ENCODE measurements at places on chromosomes 7 and 10.

DNA sequence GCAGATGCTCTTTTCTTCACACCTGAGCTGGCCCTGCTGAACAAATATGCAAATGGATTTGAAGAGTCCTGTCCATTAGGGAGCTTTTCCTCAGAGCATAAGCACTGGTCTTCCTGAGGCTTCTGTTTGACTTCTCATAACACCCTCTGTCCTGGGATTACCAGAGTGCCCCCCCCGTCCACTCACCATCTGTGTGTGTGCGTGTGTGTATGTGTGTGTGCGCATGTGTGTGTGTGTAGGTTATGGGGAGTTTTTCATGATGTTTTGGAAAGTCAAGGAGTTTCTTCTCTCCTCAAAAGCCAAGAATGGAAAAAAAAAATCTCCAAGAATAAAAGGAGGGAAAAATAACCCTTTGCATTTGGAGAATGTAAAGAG lies 57.7 kb upstream of the COMTD1 start:
- DNase-seq, result no peak

- no peak for DNase-seq
Measured at GRCh38 chr7:43396187-43396740, 186.6 kb upstream of the STK17A start.

GRCh38 chr7:23373151-23374004 lies 74.2 kb downstream of the MALSU1 start:
- DNase-seq, result no peak

DNA sequence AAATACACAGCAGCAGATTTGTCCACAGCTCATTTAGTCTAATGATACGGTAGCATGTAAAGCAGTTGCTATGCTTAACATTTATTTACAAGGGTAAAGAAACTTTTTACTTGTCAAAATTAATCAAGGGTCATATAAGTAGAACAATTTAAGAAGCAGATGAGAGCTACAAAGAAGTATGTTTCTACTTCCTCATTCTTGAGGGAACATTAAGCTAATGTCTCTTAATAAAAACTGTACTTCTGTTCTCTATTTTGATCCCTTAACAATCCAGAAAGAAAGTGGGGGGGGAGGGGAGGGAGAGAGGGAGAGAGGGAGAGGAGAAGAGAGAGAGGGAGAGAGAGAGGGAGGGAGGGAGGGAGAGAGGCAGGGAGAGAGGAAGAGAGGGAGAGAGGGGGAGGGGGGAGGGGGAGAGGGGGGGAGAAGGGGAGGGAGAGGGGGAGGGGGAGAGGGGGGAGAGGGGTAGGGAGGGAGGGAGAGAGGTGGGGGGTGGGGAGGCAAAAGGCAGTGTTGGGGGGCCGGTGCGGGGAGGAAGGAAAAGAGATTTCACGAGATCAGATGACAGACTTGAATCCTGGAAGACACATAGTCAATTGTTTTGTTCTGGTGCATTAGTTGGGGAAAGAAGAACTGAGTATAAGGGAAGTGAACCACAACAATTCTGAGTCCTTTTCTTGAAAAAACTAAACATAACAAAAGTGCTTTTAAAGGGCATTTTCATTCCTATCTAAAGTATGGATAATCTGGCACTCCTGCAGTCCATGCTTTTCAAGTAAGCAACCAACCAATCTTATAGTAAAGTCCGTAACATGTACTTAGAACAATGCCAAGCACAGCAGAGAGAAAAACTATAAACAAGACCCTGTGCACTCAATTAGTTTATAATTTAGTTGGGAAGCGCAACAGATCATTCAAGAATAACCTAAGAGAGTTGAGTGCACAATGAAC lies 128.0 kb downstream of the USP6NL start:
- DNase-seq, result no peak

DNA sequence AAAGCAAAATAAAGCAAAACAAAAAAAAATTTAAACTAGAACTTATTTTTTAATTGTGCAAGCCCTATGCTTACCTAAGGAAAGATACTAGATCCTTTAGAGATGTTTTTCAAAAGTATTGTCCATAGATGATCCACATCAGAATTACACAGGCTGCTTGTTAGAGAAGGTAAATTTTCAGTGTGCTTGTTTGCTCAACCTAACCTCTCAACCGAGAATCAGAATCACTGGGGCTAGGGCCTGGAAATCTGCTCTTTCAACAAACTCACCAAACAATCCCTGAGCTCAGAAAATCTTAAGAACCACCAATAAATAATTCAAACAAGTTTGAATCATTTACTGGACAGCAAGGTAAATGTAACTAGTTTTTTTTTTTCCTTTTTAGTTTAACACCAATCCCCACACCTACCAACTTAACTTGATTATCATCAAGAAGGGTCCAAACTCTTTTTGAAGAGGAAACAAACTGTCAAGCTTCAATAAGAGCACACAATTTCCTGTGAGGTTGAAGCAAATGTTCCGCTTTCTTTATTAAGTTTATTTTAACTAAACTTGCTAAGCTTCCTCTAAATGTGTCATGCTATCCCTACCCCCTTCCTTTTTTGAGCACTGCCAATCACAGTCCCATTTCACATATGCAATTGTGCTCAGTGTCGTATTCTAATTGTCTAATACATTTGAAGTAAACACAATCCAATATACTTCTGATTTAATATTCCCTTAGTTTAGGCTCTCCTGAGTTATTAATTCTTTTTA lies 7.4 kb upstream of the TSPAN33 start:
- DNase-seq, result no peak

GRCh38 chr7:135236727-135237126 lies 3.1 kb downstream of the STRA8 start:
- no peak for DNase-seq

DNA sequence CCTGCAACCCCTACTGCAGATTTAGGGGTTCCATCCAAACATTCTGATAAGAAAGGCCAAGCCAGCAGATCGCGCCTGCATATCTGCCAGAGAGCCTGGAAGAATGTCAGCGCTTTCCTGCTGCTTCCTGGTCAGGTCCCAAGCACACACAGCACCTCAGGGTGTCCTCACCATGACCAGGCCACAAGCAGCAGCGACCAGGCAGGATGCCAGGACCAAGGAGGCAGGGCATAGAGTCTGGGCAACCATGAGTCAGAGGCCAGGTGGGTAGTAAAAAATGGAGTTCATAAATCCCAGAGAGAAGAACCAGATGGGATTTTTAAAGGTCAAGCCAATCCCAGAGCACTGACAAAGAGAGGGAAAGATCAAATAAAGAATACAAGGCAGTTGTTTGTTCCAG lies 5.5 kb upstream of the FAM131B start:
- no peak for DNase-seq

- DNase-seq, result peak; percentile 80
Measured at GRCh38 chr10:79241990-79242619, 105.2 kb upstream of the PPIF start.

DNA sequence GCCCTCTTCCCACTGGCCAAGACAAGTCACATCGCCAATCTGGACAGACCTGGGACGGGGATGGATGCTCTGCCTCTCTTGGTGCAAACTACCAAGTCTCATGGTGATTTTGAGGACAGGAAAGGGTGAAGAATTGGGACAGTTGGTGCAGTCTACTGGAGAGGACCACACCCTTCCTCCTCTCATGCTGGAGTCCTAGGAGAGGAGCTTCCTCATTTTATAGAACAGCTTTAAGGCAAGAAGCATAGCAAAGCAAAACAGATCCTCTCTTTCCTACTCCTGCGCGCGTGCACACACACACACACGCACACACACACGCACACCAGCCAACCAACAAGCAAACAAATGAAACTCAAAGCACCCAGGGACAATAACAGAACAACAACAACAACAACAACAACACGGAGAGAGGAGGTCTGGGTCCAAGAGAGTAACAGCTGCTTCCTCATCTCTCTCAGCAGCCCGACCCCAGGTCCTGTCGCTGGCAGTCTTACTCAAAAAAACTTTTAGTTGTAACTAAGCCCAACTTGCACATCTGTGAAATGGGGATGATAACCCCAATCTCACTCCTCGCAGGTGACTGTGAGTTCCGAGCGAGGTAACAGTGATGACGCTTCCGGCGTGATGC lies 83.4 kb downstream of the TMEM178B start:
- DNase-seq, result no peak

- no peak for DNase-seq
Measured at GRCh38 chr7:140342727-140343514, 55.4 kb downstream of the SLC37A3 start.

- no peak for DNase-seq
Measured at GRCh38 chr7:154856733-154857132, 146.2 kb downstream of the PAXIP1 start.

DNA sequence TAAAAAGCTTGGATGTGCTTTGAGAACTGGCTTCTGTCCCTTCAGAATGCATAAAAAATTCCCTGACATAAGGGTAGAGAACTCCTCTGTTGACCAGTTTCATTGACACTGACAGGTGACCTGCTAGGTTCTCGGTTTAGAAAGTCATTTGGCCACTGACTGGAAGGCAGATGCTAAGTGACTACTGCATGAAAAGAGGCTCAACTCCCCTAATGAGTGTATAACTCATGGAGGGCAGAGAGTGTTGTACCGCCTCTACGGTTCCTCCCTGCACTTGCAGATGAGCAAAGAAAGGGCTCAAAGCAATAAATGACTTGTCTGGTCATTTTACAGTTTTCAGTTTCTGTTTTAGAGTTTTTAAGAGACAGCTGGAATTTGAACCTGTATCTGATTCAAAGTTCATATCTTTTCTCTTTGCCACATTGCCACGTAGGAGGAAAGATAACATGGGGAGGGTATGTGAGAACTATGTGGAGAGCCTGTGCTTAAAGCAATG lies 2.9 kb upstream of the FGL2 start:
- no peak for DNase-seq

DNA sequence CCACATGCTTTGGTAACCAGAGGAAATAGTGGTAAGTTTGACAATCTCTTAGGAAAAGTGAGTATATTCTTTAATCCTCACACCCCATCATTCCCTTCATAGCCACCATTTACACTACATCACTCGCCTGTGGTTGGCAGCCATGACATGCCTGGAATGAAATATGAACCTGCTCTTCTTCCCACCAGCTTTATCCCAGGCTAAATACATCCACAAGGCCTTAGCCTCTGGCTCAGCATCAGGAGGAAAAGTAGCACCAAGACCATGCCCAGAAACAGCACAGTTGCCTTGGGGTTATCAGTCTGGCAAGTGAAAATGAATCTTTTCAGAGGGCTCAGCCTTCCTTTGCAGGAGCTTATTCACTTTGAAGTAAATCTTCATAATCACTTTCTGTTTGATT lies 40.3 kb downstream of the SGCE start:
- no peak for DNase-seq

DNA sequence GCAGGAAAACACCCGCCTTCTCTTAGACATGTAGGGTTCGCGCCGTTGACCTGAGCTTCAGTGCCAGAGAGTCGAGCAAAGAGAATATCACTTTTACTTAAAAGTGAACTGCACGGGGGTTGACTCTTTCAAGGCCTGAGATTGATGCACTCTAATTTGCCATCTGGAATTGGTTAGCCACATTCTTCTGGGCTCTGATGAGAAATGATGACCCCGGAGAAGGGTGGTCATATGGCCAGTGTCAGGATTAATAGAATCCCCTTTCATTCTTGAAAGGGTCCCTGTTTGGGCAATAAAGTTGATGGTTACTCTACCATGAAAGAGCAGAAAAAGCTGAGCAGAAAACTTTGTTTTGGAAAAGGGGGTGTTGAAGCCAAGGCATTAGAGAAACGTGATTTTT lies 31.2 kb downstream of the GRK5 start:
- no peak for DNase-seq
